ENCODE measurements at places on chromosomes 2 and 18.

GRCh38 chr2:229344151-229344551, 73.1 kb upstream of the PID1 start:
- no peak for DNase-seq

DNA sequence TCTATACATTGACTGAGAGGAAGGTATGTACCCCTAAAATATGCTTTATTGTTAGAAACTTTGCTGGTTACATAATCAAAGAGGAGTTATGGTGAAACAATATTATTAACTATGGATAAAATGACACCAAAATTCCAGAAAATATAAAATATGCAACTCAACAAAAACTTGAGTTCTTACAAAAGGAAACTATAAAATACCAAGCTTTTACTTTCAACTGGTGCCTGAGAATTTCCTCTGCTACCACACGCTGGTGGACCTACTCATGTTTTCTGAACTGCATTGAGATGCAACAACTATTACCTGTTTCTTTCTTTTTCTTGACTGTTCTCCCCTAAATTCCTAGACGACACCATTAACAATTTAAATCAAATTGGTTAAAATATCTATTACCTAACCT, 8.2 kb upstream of the NFE2L2 start:
- DNase-seq: no peak

DNA sequence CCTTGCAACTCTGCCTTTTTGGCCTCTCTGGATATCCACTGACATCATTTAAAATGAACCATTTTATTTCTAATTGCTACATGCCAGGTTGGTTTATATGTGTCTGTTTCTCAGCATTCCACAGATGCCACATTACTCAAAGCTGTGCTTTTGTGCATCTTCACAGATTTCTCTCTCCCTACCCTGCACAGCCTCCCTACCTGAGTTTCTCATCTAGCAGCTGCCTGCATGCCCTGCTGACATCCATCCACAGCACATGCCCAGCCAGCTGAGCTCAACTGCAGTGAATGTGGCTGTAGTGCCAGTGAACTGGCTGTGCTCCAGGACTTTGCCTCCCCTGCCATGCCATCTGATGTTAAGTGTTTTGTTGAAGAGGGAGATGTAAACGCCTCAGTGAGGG, 44.5 kb downstream of the PKP4 start:
- peak; percentile 20 for DNase-seq

- no peak for DNase-seq
Observed at GRCh38 chr2:55618025-55618274, 528 bp upstream of the PPP4R3B start.

DNA sequence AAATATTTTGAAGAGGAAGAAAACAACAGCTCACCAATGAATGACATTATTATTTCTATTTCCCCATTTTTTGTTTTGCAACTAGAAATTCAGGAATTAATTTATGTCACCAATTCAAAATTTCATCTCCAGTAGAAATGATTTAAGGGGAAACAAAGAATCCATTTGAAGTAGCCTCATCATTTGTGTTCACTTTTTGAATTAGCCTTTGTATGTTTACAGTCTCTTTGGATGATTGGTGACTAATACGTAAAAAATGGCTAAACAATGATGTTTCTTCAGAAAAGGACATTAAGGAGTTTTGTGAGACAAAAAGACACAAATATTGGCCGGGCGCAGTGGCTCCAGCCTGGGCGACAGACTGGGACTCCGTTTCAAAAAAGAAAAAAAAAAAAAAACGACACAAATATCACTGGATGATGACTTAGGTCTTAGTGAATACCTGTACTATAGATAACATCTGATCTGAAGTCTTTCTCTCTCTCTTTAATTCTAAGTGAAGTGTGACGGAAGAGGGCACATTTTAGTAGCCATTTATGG, 313.2 kb downstream of the PIK3C3 start:
- DNase-seq: no peak

DNA sequence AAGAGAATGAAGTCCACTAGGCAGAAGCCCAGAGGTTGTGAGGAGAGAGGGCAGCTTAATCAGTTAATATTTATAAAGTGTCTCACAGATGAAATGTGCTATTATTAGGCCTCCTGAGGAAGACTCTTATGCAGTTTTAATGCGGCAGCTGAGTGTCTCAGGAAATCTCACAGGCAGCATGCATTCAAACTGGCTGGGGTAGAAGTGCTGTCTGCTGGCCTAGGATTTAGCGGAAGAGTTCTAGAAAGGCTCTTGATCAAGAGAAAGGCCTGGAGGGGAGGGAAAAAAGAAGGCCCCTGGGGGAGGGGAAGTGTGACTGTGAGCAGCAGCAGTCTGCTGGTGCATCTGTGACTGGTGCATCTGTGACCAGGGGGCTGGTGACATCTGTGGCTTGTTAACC, 133.0 kb downstream of the FSHR start:
- no peak for DNase-seq

GRCh38 chr18:7383002-7383980, 152.4 kb downstream of the LRRC30 start:
- DNase-seq: peak; percentile 11

DNA sequence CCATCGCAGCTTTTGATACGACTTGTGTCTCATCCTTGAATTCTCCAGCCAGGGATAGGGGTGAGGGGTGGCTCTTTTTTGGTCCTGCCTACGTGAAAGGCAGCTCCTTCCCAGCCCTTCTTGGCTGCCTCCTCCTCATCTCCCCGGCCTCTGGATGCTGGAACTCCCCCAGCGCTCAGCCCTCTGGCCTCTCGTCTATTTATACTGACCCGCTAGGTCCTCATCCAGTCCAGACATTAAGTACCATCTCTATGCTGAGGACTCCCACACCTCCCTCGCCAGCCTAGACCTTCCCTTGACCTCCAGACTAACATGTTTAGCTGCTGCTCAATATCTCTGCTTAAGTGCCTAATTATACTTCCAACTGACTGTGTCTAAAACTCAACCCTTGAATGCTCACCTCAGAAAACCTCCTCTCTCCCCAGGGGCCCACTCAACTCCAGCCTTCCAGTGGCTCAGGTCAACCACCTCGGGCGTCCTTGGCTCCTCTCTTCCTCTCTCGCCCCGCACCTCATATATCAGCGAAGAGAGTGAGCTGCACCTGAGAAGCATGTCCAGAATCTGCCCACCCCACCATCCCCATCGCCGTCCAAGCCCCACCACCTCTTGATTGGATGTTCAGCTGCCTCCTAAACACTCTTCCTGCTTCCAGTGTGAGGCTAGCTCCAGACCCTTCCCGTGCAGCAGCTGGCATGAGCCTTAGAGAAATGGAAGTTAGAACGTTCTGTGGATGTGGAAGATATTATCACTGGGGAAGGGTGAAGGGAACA, 34.8 kb downstream of the TOGARAM2 start:
- DNase-seq: no peak

DNA sequence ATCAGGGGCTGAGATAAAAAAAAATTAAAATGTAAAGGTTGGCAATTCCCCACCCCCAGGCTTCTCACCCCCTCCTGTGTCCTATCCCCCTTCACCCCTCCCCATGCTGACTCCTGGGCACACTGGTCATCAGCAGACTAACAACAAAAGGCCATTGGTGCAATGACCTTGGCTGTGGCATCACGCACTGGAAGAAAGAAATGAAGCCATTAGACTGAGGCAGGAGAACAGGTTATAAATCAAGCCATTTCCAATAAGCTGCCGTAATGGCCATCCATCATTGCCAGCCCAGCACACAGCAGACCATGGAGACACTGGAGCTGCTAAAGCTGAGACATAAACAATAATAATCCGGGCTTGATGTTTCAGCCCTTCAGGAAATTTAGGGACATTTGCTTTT, 342.4 kb upstream of the ETAA1 start:
- DNase-seq: no peak

DNA sequence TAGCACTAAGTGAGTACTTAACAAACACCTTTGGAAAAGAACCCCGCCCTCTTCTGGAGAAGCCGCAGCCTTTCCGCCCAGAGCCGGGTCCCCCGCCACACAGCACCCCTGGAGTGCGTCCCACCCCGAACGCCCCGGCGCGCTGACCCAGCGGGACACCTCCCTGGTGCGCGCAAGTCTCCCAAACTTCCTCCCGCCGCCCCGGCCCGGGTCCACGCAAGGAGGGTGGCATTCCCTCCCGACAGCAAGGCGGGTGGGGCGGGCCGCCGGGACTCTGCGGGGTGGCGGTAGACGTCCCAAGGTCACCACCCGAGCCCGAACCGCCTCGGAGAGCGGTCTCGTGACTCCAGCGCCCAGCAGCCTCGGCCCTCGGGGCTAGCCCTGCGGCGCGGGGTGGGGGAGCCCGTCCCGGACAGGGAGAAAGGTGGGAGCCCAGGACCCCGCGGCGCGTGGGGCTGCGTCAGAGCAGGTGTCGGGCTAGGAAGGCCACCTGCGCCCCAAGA, 598 bp downstream of the CCDC93 start:
- DNase-seq: peak; percentile 38

GRCh38 chr18:58755304-58756010, 84.2 kb downstream of the MALT1 start:
- no peak for DNase-seq

GRCh38 chr2:179751163-179751809, 110.1 kb downstream of the ZNF385B start:
- DNase-seq: no peak

GRCh38 chr2:174800436-174801205, 36.3 kb upstream of the CHRNA1 start:
- DNase-seq: no peak

DNA sequence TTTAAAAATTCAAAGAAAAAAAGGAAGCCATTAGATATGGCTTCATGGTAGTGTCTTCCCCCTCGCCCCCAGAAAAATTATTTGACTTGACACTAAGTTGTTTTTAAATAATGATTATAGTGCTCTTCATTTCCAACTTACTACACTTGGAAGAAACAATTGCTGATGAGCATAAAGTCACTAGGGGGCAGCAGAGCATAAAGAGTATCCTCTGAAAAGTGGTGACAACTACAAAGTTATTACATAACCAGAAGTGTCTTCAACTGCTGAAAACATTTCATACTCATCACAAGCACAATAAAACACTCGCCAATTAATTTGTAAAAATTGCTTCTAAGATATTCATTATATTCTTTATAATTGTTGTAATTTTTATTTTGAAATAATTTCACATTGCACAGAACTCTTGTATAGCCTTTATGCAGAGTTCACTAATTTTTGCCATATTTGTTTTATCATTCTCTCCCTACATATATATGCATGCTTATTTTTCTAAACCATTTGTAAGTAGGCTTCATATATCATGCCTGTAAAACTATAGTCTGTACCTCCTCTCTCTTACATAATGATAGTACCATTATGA, 54.9 kb downstream of the EXOC6B start:
- peak; percentile 43 for DNase-seq

DNA sequence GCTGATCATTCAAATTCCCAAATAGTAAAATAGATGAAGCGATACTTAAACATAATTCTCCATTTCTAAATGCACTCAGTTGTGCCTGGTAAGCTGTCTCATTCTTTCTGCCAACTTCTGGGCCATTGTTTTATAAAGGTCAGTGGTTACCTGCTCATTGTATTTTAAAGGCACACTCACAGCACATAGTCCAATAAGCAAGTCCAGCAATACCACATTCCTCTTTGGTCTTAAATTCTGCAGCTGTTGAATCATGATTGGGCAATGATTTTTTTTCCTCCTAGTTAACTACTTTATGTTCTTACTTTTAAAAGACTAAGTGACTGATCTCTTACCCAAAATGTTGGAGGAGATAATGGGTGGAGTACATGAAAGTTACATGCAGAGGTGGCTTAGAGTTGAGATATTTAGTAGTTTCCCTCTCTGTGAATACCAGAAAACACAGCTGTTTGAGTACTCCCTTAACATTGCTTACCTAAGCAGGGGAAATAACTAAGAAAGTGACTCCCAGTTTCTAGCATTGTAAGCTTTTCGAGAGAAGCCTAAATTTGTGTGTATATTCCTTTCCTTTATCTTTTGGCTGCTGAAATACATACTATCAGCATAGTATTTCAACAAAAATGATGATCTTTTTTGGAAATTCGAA, 220.7 kb downstream of the CAMKMT start:
- DNase-seq: no peak

GRCh38 chr18:52342456-52342855, 2.5 kb downstream of the DCC start:
- no peak for DNase-seq

DNA sequence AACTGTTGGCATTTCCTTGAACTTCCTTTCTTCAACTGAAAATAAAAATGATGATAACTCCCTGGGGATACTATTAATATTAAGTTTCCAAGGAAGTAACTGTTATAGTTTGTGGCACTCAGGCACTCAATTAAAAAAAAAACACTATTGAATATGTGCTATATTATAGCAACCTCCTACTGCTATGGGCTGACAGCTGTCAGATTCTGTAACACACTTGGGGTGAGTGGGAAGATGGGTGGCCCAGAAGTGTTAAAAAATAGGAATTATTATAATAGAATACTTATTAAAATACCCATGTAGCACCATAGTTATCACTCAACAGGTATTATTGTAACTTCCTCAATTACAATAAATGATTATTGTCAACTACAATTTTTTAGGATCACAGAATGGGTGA, 130.9 kb downstream of the RNF152 start:
- DNase-seq: no peak

DNA sequence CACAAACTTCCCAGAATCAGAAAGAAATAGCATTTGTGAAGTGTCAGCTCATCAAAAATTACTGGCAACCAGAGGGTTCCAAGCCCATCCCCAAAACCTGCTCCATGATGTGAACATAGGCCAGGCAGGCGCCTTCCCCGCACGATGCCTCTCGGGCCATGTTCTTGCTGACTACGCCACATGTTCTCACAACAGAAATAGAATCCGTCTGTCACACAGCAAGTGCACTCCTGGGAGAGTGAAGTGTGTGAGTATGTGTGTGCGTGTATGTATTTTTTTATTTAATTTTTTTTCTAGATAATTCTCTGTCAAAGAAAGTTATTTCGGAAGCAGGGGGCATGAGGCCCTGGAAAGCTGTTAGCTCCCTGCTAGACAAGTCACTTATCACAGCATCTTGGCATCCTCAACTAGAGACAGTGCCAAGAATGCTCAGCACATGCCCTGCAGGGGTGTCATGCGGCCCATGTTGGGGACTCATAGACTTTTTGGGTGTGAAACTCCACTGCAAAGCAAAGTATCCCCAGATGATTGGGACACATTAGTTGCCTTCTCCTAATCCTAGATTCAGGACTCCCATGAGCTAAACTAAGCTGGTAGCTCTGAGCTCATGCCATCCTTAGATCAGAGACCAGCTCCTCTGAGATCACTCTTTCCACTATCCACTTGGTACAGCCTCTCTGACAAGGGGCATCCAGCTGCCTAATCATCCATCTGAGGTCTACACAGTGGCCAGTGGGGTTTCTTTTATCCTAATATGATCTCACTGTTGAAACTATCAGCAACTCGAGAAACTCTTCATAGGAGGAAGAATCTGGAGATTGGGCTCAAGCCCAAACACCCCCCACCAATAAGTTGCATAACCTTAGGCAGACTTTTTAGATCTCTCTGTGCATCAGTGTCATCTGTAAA, 53.2 kb upstream of the CYRIA start:
- DNase-seq: no peak

DNA sequence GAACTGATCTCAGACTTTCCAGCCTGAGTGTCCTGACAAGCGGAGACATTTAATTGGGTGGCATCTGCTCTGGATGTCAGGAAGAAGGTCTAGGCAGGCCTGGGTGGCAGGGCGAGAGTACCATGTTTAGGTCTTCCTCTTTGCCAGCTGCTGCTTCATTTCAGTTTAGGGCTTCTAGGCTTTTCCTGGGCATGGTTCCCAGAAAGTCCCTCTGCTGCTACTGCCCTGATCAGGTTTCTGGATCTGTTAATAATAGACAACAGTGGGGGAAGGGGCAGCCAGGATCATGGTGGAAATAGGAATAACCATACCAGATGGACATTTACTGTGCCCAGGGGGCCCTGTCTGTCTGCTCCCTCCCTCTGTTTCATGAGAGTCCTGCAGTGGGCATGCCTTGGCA, 2.3 kb upstream of the PLCD4 start:
- DNase-seq: no peak
